Right renal pelvis (tissue), 4 donors: ENCODE measurements at places on chromosomes 5 and 9.

- no peak for DNase-seq
These were observed 45.2 kb upstream of the IL6ST start for GRCh38 chr5:56039985-56040384.

- no peak for DNase-seq
These were observed 1.1 kb downstream of the GALNT10 start for GRCh38 chr5:154191467-154192261.

GRCh38 chr9:78366827-78367226, 69.9 kb downstream of the PSAT1 start:
- DNase-seq = no peak

GRCh38 chr9:82519332-82519731, 530.8 kb downstream of the SPATA31D1 start:
- no peak for DNase-seq

GRCh38 chr9:114722937-114723620, 41.1 kb upstream of the TEX48 start:
- no peak for DNase-seq

- no peak for DNase-seq
These were observed 293.2 kb upstream of the WWC1 start for GRCh38 chr5:167998148-167998767.

DNA sequence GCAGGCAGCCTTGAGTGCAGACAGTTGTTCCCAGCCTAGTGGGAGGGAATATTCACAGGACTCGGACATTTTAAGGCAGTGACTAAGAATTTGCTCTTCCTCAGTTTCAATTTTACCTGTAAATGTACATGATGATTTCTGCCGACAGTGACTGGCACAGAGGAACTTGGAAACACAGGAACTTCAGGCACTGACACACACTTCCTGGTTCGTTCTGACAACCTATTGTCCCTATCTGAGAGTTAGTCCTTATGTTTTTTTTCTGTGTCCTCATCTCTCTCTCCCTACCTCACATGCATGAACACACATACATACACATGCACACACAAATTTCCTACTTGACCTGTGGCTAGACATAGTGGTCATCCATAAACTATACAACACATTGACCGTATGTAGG, 89.4 kb upstream of the CD180 start:
- DNase-seq = no peak

DNA sequence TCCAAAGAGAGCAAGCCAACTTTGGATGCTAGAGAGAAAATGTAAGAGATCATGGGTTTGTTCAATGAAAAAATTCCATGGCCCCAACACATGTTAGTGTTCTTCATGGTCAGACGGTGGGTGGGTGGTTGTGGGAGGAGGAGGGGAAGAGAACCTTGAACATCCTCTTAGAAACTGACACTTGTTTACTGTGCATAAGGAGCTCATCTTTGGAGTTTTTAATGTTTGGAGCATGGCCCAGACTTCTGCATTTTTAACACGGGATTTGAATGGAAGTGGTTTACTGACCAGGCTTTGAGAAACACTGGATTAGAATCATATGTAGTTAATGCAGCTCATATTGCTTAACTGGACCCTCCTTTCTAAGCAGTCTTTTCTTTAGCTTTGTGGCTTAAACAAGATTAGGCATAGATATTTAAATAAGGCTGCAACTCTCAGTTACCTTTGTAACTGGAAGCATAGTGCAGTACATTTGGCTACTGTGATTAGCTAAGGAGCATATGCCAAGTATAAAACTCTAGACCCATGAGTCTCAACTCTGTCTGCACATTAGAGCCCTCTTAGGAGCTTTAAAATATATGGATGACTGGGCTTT, 60.1 kb downstream of the FOCAD start:
- no peak for DNase-seq

DNA sequence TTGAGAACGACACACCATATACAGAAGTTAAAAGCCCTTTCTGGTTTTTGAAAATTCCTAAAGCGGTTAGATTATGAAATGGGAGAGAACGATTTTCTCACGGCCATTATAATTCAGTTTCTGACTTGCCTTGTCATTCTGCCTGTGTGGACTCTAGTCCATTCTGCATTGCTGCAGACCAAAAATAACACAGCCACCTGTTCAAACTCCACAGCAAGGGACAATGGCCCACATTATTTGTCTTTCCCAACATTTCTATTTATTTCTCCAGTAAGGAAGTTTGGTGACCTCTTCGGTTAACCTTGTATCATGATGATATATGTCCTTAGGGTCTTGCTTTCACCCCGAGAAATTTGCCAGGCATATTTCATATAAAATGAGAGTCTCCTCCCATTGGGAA, 497.7 kb downstream of the BRINP1 start:
- DNase-seq = no peak

GRCh38 chr9:72751541-72751940, 201.3 kb downstream of the ALDH1A1 start:
- no peak for DNase-seq

GRCh38 chr5:41368158-41368557, 142.2 kb downstream of the PLCXD3 start:
- no peak for DNase-seq

DNA sequence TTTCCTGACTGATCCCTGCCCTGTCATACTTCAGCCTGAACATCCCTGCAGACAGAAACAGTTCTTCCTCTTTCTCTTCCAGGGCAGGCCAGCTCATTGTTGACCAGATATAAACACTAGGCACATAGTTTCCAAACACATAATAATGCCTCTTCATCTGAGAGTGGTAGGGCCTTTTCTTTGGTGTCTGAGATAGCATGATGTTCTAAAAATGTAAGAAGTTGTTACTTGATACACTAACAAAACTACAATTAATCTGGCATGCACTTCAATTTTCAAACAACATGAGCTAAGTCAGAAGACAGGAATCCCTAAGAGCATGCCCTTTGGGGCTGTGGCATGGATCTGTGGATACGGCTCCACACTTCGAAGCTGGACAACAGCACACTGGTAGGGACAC, 246.6 kb downstream of the SPOCK1 start:
- no peak for DNase-seq
